Activated CD8-positive, alpha-beta memory T cell treated with anti-CD3 and anti-CD28 coated beads, Interleukin-2, amount 50 U/mL, for 4 hours (primary cell): ENCODE measurements at places on chromosomes 2 and 18.

DNA sequence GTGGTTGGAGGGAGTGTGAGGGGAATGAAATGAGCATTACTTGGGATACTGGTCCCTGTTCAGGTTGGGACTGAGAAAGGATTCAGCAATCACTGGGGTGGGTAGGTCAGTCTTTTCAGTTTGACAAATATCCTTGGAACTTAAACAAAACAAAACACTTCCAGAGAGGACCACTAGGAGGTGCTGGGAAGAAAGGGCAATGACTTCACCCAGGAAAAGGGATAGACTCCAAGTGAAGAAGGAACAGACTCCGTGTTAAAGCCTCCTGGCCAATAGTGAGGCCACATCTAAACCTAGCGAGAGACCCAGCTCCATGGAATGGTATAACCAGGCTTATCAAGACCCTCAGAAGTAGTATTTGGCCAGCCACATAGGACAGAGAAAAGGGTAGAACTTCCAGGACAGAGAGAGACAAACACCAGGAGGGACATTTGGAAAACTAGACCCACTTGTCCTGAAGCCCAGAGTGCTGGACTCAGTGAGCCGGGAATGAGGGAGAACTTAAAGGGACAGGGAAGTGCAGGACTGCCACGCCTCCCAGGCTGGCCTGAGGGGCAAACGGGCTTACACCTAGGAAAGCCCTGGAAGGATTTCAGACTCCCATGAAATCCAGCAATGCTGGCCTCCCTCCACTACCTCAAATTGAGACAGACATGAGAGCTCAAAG lies 19.6 kb upstream of the KCNG3 start:
- no peak for DNase-seq

GRCh38 chr2:236711440-236711839 lies 141.8 kb downstream of the ACKR3 start:
- no peak for DNase-seq

DNA sequence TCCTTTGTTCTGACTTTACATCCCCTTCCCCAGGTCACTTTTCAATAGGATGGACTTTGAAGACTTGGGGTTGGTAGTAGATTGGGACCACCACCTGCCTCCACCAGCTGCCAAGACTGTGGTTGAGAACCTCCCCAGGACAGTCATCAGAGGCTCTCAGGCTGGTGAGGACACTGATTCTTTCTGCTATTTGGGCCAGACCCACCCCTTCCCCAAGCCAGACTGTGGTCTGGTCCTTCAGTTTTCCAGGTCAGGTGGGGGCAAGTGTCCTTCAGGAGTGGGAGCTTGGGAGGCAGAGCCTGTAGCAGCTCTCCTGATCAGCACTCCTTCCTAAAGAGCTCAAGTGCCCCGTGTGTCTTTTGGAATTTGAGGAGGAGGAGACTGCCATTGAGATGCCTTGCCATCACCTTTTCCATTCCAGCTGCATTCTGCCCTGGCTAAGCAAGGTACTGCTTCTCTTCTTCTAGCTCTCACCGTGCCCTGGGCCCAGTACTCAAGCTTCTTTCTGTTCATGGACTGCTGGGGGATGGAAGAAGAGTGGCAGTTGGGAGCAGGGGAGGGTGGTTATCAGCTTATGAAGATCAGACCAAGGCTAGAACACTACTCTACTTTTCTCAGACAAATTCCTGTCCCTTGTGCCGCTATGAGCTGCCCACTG lies 1.1 kb downstream of the RNF181 start:
- DNase-seq, result no peak

GRCh38 chr2:20198001-20198400 lies 26.9 kb downstream of the SDC1 start:
- no peak for DNase-seq

DNA sequence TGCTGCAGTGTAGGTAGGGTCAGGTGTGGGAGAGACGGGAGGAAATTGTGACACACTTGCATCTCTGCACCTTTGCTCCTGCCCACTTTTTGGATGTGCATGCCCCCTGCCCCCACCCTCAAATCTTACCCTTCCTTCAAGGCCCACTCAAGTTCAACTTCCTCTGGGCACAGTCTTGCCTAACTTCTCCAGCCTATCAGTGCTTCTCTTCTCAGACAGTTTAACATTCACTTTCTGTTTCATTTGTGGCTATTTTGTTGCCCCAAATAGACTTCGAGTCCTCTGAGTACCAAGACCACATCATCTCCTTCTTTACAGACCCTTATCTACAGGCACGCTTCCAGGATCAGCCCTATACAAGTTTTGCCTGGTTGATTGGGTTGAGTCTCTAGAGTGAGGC lies 2.7 kb downstream of the ST8SIA5 start:
- DNase-seq, result no peak

DNA sequence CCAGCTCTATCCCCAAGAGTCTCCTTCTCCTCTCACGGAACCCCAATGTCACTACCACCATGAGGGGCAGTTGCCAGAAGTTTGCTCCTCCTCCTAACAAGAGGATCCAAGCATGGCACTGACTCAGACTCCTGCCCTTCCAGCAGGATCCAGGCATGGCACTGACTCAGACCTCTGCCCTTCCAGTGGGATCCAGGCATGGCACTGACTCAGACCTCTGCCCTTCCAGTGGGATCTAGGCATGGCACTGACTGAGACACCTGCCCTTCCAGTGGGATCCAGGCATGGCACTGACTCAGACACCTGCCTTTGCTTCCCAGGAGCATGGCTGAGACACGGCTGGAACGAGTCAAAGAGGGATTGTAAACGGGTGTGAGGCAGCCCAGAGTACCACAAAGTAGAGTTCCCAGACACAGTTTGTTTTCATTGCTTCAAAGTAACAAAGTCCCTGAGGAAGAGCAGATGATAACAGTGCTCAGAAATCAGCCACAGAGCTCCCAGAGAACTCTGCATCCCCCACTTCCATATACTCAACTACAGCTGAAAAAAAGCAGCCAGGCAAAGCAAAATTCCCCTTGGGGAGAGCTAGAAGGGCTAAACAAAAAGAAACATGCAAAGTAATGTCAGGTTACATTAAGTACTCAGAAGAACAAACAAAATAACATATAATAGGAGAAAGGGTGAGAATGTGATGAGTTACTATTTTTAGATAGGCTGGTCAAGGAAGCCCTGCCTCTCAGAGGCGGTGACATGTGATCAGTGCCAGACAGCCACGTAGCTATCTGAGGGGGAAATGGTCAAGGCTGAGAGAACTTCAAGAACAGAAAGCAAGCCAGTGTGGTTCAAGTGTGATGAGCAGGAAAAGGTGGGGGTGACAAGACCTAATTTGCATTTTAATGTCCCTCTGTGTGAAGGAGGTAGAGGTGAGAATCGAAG lies 3.0 kb downstream of the BUB1 start:
- peak; percentile 27 for DNase-seq

DNA sequence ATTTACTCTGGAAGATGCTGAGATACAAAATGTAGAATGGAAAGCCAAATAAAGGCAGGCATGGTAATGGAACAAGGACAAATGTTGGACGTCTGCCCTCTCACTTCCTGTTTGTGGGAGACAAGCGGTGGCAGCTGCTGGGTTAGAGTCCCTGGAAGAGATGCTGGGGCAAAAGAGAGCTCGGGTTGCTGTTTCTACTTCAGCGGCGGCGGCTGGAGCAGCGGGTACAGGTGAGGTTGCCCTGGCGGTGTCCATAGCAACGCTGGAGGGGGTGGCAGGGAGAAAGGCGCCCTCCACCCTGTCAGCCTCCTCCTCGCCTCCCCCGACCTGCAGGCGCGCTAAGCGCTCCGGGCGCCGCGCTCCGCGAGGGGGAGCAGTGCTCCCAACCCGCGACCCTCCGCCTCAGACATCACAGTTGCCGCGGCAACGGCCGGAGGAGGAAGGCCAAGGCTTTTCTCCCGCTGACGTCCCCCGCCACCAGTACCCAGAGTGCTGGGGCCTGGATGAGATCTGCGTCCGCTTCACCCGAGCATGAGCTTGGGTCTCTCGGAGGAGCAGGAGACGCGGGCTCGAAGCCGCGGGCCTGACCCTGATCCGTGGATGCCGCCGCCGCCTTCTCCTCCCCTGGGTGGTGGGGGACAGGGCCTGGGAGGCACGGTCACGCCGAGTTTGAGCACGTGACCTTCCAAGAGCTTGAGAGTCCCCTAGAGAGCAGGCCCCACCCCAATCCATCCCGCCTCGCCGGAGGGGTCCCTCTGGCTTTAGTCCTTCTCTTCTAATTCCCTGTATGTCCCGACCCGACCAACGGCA lies 65.6 kb downstream of the NOL4 start:
- peak; percentile 13 for DNase-seq

DNA sequence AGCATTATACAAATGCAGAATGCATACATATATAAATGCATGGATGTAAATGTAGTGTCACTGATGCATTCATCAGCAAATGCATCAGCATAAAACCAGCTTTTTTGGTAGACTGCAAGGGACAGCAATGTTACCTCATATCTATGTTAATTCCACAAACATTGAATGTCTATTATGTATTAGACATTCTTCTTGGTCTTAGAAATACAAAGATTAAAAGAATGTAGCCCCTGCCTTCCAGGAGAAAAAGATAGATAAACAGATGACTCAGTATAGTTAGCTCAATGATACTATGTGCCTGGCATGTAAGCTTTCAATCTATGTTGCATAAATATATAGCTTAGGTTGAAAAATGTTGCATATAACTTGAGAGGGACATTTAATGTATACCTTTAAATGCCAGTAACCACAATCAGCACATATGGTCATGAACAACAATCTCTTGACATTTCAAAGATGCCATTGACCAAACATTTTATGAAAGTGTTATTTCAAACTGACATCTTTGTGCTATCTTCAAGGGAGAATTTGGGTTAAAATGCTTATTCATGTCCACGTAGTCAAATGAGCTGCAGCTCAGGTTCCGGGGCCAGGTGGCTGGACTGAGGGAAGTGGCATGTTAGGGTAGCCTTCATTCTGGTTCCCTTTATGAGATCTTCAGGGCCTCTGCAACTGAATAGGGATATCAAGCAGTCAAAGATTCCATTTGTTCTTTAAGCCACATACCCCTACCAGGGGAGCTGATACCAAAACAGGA lies 45.2 kb upstream of the GCG start:
- no peak for DNase-seq

DNA sequence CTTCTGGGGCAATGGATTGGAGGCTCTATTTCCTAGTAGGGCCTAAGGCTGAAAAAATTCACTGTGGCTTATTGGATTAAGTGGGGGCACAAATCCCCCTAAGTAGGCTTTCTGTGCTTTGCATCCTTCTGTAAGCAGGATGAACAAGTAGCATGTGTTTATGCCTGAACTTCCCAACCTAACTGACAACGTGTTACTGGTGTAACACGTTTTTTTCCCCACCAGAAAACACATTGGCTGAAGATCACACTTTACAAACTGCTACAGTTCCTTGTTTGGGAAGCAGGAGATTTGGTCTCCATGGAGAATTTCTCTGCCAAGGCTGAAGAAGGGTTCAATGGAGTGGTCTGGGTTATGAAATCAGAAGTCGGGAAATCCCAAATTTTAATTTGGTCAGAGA lies 7.2 kb upstream of the ITGA6 start:
- DNase-seq, result no peak

DNA sequence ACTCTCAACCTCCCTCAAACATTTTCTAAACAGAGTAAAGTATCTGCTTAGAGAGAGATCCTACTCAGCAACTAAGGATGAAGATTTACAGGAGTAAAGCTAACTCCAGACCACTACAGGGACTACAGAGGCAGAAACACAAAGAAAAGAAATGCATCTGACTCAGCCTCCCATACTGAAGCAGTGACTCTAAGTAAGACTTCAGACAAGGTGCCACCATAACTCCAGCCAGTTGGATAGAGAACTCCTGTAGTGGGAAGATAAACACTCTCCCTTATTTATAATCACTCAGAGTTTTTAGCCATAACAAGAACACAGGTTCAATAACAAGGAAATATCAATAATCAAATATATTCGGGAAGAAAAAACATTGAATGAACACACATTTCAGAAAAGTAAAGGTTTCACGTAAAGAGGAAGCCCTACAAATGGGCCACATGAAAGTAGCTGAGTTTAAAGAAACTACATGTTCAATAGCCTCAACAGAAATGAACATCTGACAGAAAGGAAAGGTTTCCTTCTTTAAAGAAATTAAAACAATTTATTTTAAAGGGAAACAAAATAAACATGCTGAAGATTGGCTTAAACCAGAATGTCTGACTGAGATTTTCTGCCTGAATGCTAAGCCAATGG lies 519.9 kb downstream of the KCNJ3 start:
- DNase-seq, result no peak

GRCh38 chr2:234378440-234378839 lies 118.4 kb downstream of the ARL4C start:
- DNase-seq, result no peak

DNA sequence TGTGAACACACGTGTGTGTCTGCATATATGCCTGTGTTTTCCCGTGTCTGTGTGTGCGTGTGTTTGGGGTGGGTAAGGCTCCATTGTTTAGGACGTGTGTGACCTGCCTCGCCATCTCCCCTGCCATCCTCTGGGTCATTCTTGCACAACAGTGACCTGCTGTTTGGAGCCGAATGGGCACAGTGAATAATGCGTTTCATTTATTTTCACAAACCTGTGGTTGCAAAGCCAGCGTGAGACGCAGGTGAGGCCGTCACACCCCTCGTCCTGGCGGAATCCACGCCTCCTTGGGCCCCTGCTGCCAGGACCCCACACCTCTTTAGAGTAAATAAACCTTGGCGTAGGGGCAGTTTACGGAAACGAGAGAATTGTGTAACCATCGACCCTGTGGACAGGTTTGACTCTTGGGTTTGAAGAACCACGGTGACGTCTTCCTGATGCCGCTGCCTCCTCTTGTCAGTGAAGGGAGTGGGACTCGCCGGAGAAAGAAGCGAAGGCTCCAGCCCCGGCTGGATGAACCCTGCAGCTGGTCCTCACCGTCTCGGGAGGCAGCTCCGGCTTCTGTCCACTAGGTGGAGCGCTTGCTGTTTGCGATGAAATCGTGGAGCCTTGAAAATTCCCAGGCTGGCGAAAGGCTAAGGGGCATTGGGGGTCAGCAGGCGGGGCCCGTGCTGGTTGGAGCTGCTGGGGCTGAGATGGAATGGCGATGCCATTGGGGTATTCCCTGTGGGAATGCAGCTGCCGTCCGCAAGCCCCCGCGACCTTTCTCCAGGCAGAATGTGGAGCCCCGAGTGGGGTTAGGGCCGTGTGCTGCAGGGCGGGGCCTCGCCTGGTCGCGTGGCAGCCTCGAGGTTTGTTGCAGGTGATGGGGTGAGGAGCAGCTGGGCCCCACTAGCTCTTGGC lies 81.1 kb downstream of the RTP5 start:
- DNase-seq, result peak; percentile 74

DNA sequence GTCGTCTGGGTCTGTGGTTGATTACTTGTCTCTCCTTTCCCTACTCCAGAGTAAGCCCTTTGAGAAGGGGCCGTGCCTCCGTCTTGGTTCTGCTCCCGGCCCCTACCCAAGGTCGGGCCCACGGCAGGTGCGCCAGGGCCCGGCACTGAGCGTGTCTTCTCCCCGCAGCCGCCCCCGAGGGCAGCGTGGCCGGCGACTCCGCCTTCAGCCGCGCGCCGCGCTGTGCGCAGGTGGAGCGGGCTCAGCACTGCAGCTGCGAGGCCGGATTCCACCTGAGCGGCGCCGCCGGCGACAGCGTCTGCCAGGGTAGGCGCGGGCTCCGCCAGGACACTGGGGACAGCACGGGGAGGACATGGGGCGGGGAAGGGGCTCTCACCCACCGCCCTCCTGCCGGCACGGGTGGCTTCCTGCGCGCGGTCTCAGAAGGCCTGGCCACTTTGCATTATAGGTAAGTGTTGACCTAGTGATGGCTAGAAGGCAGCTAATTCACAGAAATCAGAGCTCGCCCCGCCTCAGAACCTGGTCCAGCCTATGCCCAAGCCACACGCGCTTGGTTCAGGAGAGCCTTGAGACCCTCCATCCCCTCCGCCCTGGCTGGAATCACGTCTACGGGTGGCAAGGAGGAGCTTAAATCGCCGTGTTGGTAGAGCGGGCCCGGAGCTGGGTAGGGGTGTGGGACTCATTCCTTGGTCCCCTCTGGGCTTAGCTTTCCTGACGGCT lies 43.5 kb downstream of the FBLN7 start:
- peak; percentile 60 for DNase-seq

GRCh38 chr2:232349546-232349945 lies 29.0 kb upstream of the ALPP start:
- DNase-seq, result no peak
